Heart left ventricle (tissue), 16 donors: ENCODE measurements at places on chromosomes 5 and 9. TPM values are rescaled to one million over a fixed set of nuclear protein-coding genes. Genes with fewer than 3 reads are reported as not detected.

GRCh38 chr9:109912082-109912582, 132.1 kb downstream of the PALM2AKAP2 start:
- no peak overlapping the region for H3K4me3 ChIP-seq
- no peak for DNase-seq
- H3K4me1 ChIP-seq, result peaks cover 76% of the 10 kb centered on the region
- H3K36me3 ChIP-seq, result no peaks in the 10 kb centered on the region
- H3K27ac ChIP-seq, result peak overlapping the region; percentile 78
- no peaks in the 10 kb centered on the region for H3K27me3 ChIP-seq

The CDH9 gene
- not detected for total RNA-seq

The STING1 gene
- total RNA-seq, result 119 TPM

- peak overlapping the region; percentile 4 for H3K27ac ChIP-seq
- DNase-seq, result no peak
- H3K36me3 ChIP-seq, result no peaks in the 10 kb centered on the region
- H3K4me1 ChIP-seq, result no peaks in the 10 kb centered on the region
Observed at GRCh38 chr5:114473541-114473940, 111.7 kb downstream of the KCNN2 start.

GRCh38 chr5:150289551-150290390, at the start of gene CAMK2A:
TSS of gene CAMK2A (minus strand) at chr5:150289773. CDS start at chr5:150289625, 148 bp downstream.
- no peak within 1 kb of the TSS for H3K27ac ChIP-seq
- H3K4me1 ChIP-seq, result no peaks in the 10 kb centered on the region
- no peak within 1 kb of the TSS for H3K4me3 ChIP-seq
- DNase-seq, result no peak
- H3K27me3 ChIP-seq, result no peaks in the 10 kb centered on the region

DNA sequence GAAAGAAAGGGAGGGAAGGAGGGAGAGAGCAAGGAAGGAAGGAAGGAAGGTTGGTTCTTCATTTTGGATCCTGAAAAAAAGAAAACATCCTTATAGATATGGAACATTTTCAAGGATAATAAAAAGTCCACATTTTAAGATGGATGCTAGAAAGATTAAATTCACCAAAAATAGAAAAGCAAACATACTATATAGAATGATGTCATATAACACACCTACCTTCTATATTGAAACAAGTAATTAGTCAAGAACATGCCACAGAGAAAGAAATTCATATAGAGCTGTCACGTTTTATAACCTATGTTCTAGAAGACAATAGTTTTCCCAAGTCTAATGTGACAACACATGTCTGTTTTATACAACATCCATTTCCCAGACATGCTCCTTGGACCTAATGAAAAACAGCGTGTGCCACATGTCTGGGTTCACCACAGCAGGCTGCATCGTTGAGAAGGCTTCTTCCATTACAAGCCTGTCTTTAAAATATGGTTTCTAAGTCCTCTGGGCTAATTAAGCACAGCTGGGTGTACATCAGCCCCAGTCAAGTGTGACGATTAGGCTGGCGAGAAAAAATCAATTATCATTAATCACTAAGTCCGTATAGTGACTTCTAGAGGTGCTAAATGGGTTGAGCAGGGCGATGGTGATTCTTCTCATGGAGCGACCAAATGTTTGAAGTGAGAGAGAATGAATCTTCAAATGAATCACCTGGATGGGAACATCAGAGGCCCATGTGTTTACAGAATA, 301.8 kb downstream of the TLE1 start:
- H3K36me3 ChIP-seq, result no peaks in the 10 kb centered on the region
- DNase-seq, result no peak
- H3K27me3 ChIP-seq, result no peaks in the 10 kb centered on the region
- H3K4me3 ChIP-seq, result no peak overlapping the region

The SV2C gene
- total RNA-seq, result not detected

The PLEKHG4B gene
- total RNA-seq, result not detected

The AMBP gene
- total RNA-seq, result 0.32 TPM

- H3K27me3 ChIP-seq, result no peaks in the 10 kb centered on the region
- H3K4me1 ChIP-seq, result peaks cover 11% of the 10 kb centered on the region
- DNase-seq, result peak; percentile 54
- no peak overlapping the region for H3K4me3 ChIP-seq
- H3K27ac ChIP-seq, result peak overlapping the region; percentile 20
Observed at GRCh38 chr9:129400971-129401622, 219.8 kb downstream of the C9orf50 start.

DNA sequence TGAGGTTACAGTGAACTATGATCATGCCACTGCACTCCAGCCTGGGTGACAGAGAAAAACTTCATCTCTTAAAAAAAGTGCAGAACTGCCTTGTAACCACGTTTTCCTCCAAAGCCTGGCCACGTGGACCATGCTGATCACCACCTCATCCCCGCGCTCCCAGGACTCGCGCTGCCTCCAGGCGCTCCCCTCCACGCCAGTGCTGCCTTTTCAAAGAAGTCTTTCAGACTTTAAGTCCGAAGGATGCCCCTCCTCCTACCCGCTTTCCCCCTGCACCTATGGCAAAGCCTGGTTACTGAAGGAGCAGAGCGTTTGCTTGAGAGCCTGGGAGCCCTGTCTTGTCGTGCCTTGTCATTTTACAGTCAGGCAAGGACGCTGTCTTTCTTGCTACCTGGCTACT, 43.8 kb downstream of the HABP4 start:
- no peaks in the 10 kb centered on the region for H3K27me3 ChIP-seq
- peak overlapping the region; percentile 14 for H3K27ac ChIP-seq
- peaks cover 12% of the 10 kb centered on the region for H3K4me1 ChIP-seq
- H3K36me3 ChIP-seq, result peaks cover 41% of the 10 kb centered on the region
